ENCODE measurements at places on chromosomes 12 and 14.
A peak's percentile ranks its signal among the peaks of the same experiment; 100 is the strongest.

DNA sequence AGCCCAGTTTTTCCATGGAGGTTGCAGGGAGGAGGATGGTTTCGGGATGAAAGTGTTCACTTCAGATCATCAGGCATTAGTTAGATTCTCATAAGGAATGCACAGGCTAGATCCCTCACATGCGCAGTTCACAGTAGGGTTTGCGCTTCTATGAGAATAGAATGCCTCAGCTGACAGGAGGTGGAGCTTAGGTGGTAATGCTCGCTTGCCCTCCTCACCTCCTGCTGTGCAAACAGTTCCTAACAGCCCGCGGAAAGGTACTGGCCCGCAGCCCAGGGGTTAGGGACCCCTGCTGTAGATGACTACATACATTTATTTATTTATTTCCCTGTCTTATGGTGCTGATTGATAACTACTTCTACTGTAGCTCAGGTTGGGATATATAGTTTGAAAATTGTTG, 93.2 kb downstream of the FBXO33 start:
- DNase-seq, result no peak

- DNase-seq, result no peak
Observed at GRCh38 chr12:89833337-89834252, 125.0 kb upstream of the ATP2B1 start.

DNA sequence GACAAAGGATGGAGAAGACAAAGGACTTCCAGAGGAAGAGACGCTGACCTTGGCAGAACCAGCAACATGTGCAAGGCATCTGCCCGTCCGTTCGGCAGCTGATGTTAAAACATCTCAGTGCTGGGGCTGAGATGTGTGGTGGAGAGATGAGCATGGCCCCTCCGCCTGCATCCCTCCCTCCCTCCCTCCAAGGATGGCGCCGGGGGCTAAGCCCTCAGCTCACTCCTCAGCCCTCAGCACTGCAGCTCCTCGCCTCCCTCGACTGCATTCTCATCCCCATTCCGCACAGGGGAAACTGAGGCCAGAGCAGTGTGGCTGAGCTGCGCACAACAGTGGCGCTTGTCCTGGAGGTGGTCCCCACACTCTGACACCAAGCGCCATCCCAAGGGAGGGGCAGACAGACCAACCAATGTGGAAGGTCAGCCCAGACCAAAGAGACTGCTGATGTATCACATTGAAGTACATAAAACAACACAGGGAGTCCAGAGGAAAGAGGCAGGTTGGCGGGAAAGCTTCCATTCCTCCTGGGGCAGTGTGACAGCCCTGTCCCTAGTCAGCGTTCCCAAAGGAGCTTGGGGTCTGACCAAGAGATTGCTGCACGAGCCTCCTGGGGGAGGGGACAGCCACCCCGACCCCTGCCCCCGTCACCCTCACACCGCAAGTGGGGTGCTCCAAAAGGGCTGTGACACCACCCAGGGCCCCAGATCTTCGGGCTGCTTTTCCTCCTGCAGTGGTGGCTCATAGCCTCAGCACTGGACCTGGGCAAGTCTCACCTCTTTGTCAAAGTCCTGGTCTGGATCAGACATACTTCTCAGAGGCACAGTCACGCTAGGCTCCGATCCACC, 15.1 kb downstream of the AMN start:
- no peak for DNase-seq

GRCh38 chr12:71415336-71416231, 24.0 kb upstream of the LGR5 start:
- no peak for DNase-seq

- no peak for DNase-seq
Observed at GRCh38 chr14:34766060-34766459, 51.7 kb upstream of the CFL2 start.

GRCh38 chr14:82587226-82587625, 1053.6 kb upstream of the SEL1L start:
- no peak for DNase-seq

- no peak for DNase-seq
Observed at GRCh38 chr14:66955159-66955558, 234.1 kb upstream of the GARIN2 start.

DNA sequence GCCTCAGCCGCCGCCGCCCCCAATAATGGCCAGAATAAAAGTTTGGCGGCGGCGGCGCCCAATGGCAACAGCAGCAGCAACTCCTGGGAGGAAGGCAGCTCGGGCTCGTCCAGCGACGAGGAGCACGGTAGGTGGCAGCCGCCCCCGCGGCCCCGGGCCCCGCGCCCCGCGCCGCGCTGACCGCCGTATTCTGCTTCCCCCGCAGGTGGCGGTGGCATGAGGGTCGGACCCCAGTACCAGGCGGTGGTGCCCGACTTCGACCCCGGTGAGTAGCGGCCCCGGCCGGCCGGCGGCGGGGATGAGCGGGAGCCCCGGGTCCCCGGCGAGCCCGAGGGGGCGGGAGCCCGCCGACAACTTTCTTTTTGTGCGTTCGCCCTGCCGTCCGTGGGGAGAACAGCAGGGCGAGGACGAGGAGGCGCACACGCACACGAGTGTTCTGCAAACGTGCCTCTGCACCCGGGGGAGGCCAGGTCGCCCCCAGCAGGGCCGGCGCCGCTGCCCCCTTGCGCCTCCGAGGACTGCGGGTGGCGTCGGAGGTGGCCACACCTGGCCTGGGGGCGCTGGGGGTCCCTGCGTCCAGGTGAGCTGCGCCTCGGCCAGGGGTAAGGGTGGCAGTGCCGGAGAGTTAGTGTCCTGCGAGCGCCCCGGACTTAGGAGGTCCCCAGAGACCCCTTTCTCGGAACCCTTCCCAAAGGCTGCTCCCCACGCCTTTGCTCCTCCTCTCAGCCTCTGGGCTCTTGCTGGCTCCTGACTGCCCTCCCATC, 794 bp downstream of the RCOR1 start:
- peak; percentile 70 for DNase-seq

DNA sequence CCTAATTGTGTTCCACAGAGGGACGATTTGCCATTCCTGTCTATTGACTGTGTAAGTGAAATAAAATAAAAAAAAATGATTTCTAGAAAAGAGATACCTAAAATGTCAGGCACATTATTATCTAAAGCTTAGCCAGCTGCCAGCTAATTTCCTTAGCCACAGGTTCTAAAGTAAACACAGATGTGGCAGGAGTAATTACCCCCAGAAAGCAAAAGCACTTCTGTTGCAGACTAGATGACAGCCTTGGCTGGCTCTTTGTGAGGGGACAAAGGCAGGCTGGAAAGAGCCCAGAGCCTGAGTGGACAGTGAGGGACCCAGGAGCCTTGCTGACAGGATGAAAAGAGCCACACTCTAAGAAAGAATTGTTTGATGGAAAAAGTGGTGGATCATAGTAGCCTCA, 418.1 kb downstream of the LRIG3 start:
- no peak for DNase-seq

GRCh38 chr12:125453751-125454150, 388.5 kb downstream of the AACS start:
- DNase-seq, result no peak

DNA sequence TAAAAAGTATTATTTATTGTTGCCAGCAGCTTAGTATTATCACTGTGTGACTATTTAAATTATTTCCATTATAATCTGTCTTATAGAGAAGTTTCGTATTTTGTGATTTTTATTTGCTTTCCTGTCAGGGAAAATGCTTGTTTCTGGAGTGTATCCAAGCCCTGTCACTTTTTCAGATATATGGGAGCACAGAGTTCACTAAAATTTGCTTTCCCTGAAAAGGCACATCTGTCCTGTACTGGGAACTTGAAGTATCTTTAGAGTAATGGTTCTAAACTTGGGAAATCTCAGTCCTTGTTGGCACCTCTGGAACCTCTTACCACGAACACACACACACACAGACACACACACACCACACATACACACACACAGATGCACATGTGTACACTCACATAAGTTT, 39.3 kb upstream of the SSTR1 start:
- no peak for DNase-seq

- DNase-seq, result no peak
Observed at GRCh38 chr14:20722016-20722415, 23.7 kb upstream of the EDDM3A start.

DNA sequence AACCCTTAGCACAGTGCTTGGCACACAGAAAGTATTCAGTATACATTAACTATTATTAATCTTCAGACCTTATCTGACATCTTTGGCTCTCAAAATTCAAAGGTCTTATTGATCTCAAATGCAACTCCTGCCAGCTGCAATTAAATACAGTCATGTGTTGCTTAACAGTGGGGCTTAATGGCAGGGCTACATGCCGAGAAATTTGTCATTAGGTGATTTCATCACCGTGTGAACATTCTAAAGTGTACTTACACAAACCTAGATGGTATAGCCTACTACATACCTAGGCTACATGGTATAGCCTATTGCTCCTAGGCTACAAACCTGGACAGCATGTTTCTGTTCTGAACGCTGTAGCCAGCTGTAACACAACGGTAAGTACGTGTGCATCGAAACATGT, 156.3 kb upstream of the TMCC3 start:
- no peak for DNase-seq

DNA sequence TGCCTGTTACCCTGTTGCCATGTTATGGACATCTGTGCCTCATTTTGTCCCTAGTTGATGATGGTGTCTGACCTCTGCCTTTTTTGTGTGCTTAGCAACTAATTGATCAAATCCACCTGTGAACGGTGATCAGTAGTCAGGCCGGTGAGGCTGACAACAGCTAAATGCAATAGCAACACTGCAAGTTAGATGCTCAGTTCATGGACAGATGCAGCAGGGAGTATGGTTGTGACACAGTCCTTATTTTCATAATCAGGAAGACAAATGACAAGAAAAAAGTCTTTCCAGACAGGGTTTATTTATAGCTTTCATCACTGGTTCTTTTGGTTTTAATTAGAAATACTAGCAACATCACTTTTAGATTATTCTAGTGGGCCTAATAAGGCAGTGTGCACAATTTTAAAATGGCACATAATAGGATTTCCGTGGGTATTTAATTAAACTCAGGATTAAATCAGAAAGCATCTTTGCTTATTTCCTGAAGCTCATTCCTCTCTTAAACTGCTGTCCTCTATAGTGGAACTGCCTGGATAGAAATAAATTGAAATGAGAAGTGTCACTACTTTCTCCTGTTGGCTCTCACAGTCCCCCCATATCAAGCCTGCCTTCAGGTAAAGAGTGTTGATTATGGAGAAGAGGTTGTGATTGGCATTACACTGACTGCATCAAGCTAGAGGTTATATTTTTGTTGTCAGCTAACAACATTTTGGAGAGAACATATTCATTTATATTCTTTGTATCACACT, 281.1 kb upstream of the NAV3 start:
- no peak for DNase-seq

- no peak for DNase-seq
Observed at GRCh38 chr14:98163873-98164272, 1108.1 kb downstream of the BCL11B start.

DNA sequence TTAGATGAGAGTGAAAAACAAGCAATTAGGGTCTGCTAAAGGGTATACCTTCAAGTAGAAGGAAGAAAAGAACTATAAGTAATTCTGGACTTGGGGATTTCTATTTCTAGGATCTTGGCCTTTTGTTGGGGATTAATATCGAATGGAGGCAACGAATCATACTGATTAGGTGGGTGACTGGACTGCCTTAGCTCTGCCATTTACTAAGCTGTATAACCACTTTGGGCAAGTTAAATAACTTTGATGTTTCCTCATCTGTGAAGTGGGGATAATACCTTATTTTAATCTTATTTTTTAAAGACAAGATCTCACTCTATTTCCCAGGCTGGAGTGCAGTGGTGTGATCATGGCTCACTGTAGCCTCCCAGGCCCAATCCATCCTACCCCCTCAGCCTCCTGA, 6.6 kb downstream of the IKBIP start:
- no peak for DNase-seq

GRCh38 chr14:75579338-75579864, 981 bp downstream of the FLVCR2 start:
- no peak for DNase-seq

DNA sequence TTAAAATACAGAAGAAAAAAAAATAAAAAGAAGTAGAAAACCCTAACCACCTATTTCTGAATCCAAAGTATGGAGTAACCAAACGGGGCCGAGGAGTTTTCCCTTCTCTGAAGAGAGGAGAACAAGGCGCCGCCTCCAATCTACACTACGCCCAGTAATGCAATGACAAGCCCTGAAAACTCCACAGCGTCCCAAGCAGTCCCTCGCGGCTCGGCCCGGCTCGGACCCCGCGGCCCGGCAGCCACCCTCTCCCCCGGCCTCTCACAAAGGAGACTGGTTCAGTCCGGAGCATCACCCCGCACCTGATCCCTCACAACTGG, 371 bp downstream of the CHD8 start:
- no peak for DNase-seq

DNA sequence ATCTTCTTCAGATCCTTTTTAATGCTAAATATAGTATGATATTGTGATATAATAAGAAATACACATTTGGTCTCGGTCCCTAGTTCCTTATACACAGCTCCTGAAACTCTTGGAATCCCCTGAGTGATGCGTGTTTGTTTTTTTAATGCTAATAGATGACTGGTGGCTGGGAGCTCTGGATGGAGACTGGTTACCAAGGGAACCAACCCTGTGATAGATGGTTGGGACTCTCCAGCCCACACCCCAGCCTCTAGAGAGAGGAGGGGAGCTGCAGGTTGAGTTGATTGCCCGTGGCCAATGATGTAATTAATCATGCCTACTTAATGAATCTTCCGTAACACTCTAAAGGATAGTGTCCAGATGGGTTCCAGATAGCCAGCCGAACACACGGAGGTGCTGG, 140.6 kb downstream of the FBXL14 start:
- DNase-seq, result no peak

GRCh38 chr12:97283297-97283696, 179.3 kb upstream of the RMST start:
- no peak for DNase-seq

GRCh38 chr14:24458736-24459135, 16.2 kb upstream of the SDR39U1 start:
- no peak for DNase-seq

GRCh38 chr14:76467711-76468155, 91.8 kb downstream of the ESRRB start:
- DNase-seq, result no peak

GRCh38 chr14:96938946-96939345, 141.8 kb downstream of the VRK1 start:
- no peak for DNase-seq

DNA sequence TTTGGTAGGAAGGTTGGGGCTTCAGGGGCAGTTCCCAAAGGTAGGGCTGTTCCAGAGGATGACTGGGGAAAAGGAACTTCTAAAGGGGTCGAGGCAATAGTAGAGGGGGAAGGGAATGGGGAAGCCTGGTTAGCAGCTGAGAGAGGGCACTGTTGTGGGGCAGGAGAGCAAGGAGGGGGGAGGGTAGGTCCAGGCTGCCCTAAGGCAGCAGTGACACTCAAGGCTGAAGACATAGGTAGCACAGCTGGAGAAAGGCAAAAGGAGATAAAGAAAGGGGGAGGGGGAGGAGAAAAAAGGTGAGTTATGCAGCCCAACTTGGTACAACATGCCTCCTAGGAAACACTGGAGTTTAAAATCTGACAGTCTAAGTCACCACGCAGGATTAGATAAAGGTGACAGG, 3.9 kb downstream of the NACA start:
- DNase-seq, result no peak

GRCh38 chr14:80055226-80055625, 156.1 kb downstream of the DIO2 start:
- DNase-seq, result no peak
